KBM-7 (cell line): ENCODE measurements at places on chromosomes 13 and 19.

DNA sequence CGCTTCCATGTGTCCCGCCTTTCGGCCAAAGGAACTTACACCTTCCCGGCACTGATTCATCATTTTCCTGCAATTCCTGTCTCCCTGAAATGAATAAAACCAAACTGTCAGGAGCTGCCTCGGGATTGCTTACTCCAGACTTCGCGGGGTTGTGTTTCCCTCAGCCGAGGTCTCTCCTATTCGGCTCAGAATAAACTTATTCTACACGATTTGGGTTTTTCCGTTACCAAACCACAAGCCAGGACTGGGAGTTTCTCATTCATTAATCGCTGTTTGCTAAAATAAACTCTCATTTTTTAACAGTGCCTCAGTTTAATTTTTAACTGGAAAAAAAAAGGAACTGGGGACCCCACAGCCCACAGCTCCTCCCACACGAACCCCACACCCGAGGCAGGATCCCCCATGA lies 667 bp downstream of the ZNF878 start:
- DNase-seq: no peak

GRCh38 chr13:49652355-49653305 lies 24.3 kb downstream of the ARL11 start:
- peak; percentile 68 for DNase-seq

GRCh38 chr13:93355094-93355493 lies 128.5 kb downstream of the GPC6 start:
- no peak for DNase-seq

- no peak for DNase-seq
These were observed 78.4 kb downstream of the DPF1 start for GRCh38 chr19:38145623-38146022.

GRCh38 chr13:24166561-24166960 lies 6.0 kb downstream of the SPATA13 start:
- DNase-seq: no peak

GRCh38 chr19:43596842-43597461 lies 557 bp downstream of the ZNF576 start:
- no peak for DNase-seq

- DNase-seq: no peak
These were observed 30.2 kb upstream of the CCNE1 start for GRCh38 chr19:29781386-29782259.

GRCh38 chr13:50923272-50923671 lies 13.7 kb downstream of the RNASEH2B start:
- DNase-seq: no peak

DNA sequence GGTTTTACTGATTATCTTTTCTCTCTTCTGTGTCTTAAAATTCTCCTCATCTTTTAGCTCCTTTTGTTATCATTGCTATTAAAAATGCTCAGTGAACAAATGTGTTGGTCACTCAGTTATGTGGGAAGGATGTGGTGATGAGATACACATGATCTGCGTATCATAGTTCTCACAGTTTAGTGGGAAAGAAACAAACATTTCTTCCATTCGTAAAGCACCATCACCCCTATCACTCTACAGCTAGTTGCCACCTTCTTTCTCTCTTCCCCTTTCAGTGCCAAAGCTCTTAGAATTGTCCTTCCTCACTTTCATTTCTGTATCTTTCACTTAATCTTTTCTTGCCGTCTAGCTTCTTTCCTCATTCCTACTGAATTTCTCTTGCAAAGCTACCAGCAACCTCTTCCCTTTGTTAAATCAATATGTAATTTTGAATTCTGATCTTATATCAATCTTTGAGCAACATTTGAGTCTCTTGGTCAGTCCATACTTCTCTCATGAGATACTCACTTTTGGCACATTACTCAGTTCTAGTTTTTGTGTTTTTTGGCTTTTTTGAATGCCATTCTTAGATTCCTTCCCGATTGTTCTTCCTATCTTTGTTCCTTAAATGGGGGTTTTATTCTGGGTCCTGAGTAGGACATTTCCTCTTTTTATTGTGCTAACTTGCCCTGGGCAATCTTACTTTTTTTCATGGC lies 122.3 kb downstream of the PCCA start:
- no peak for DNase-seq
